ENCODE measurements at places on chromosomes 11 and 22.
A peak's percentile ranks its signal among the peaks of the same experiment; 100 is the strongest.

GRCh38 chr22:25574736-25575135 lies 10.3 kb downstream of the GRK3 start:
- no peak for DNase-seq

DNA sequence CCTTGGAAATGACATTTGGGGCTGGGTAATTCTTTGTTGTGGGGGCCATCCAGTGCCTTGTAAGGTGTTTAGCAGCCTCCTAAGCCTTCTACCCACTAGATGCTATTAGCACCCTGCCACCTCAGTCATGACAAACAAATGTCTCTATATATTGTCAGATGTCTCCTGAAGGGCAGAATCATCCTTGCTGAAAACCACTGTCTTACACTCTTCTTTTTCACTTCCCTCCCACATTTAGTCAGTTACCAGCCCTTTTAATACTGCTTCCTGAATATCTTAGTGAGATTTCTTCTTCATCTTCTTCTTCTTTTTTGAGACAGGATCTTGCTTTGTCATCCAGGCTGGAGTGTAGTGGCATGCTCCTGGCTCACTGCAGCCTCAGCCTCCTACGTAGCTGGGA lies 33.1 kb downstream of the TNRC6B start:
- DNase-seq = no peak

DNA sequence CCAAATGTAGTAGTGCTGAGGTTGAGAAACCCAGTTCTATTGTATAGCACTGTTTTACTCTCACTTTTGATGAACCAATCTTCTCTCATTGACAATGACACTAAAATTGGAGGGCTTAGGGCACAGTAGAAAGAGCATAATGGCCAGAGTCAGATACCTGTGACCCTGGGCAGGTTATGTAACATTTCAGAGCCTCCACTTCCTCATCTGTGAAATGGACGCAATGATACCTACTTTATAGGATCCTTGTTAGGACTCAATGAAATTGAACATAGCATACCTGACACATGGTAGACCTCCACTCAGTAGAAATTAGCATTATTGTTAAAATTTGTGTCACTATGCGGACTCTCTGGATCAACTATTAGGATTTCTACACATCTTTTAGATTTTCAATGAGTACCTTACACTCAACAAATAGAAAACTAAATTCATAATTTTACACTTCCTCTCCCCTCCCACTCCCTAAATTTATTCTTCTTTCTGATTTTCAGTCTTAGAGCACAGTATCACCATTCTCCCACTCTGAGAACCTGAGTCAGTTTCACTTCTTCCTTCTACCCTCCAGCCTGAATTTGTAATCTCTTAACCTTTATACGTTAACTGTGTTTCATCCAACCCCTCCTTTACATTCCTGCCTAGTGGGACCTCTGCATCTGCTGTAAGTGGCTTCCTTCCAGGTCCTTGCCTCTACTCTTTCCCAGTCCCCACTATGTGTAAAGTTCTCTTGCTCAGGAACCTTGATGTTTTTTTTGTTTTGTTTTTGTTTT lies 78.3 kb downstream of the MICAL2 start:
- no peak for DNase-seq

- DNase-seq = no peak
Measured at GRCh38 chr11:88330826-88331428, 6.6 kb downstream of the CTSC start.

GRCh38 chr22:27874764-27875163 lies 44.3 kb downstream of the PITPNB start:
- no peak for DNase-seq

DNA sequence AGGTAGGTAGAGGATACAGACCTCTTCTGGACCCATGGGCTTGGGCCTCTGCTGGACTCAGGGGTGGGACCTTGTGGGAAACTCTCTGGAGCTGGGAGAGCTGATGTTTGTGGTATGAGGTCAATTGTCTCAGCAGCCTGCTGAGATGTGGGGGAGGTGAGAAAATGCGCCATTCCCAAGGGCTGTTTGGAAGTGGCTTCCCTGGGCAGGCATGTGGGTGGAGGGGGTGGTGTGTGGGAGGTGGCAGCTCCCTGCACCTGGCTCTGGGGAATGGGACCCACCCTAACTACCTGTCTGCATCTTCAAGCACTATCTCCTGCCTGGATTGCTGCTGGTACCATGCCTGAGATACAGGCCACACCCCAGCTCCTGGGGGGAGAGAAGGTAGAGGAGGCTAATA lies 97.4 kb upstream of the THY1 start:
- DNase-seq = no peak

- no peak for DNase-seq
Measured at GRCh38 chr22:21051831-21052400, 6.2 kb downstream of the LRRC74B start.

- DNase-seq = no peak
Measured at GRCh38 chr11:15638386-15638787, 523.7 kb downstream of the INSC start.

DNA sequence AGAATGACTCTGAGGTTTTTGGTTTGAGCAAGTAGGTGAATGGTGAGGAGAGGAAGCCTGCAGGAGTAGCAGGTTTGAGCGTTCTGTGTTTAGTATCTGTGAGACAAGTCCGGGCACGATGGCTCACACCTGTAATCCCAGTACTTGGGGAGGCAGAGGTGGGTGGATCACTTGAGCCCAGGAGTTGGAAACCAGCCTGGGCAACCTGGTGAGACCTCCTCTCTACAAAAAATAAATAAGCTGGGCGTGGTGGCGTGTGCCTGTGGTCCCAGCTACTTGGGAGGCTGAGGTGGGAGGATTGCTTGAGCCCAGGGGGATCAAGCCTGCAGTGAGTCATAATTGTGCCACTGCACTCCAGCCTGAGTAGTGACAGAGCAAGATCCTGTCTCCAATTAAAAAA lies 9.7 kb upstream of the CENATAC start:
- no peak for DNase-seq

- DNase-seq = no peak
Measured at GRCh38 chr11:128828350-128828749, 38.7 kb downstream of the KCNJ1 start.

- no peak for DNase-seq
Measured at GRCh38 chr11:12185106-12185690, 74.8 kb downstream of the MICAL2 start.

DNA sequence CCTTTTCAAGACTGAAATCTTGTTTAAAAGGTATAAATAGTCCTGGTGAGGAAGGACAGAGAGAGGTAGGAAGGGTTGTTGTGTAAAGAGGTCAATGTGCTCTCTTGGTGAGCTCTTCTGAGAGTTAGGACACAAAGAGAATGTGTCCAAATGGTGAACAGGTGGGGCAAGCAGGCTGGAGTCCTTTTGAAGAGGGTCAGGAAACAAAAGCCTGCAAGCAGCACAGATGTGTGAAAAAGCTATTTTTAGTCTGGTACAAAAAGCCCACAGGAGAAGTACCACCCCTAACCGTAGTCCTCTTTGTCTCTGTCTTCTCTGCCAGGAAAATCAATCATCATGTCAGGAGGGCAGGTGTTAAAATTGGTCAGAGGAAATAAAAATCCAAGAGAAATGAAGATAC lies 54.4 kb upstream of the SYN3 start:
- no peak for DNase-seq

GRCh38 chr11:34576331-34576730 lies 44.6 kb upstream of the EHF start:
- no peak for DNase-seq

DNA sequence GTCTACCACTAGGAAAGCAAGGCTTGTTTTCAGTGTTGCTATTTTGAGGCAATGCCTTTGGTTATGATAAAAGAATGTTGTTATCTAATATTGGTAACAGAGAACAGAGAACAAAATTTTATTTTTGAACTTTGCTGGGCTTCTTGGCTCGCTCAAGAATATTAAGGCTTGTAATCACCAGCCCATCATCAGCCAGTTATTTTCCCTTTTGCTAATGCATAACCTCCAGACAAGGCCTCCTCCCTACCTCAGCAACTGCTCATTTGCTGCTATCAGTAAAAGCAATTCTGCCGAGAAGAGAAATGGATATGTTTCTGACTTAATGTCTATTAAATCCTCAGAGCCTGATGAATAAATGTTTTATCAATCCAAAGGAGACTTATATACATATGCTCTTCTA lies 8.9 kb downstream of the MTMR2 start:
- no peak for DNase-seq

DNA sequence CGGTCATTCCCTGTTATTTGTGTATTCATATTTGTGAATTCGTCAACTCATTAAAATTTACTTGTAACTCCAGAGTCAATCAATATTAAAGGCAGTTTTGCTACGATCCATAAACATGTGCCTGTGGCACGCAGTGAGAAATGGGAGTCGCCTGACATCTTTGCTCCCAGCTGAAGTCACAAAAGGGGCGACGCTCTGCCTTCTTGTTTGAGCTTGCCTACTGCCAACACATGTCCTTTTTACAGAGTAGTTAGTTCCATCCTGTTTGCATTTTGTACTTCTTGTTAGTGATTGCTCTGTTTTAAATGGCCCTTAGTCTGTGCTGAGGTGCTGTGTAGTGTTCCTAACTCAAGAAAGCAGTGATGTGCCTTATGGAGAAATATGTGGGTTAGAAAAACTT lies 305.3 kb downstream of the ETS1 start:
- DNase-seq = no peak

- peak; percentile 39 for DNase-seq
Measured at GRCh38 chr11:66546368-66546965, at the start of gene ACTN3. Gene ACTN3 (plus strand): TSS chr11:66546903. CDS start chr11:66546938, 35 bp downstream.

- no peak for DNase-seq
Measured at GRCh38 chr11:34863048-34863447, 53.1 kb downstream of the APIP start.

- no peak for DNase-seq
Measured at GRCh38 chr11:5239046-5239445, 4.8 kb upstream of the HBD start.

DNA sequence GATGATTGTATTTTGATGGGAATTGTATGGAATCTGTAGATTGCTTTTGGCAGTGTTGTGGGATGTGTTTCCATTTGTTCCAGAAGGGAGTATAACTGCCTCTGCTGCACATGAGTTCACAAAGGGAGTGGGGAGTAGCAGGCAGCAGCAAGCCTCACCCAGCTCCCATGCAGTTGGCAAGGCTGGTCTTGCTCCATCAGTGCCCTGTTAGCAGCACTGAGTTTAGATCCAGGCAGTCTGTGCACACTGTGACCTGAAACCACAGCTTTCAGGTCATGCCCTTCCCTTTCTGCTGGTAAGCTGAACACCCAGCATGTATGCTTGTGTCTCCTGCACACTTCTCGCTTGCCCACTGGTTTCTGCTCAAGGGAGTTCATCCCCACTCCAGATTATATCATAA lies 3.7 kb upstream of the NUCB2 start:
- DNase-seq = no peak

- DNase-seq = no peak
Measured at GRCh38 chr11:86912238-86912637, 43.0 kb downstream of the FZD4 start.

GRCh38 chr11:77886401-77886800 lies 65.5 kb downstream of the AAMDC start:
- no peak for DNase-seq

GRCh38 chr11:62419314-62419929 lies 589 bp downstream of the SCGB1A1 start:
- no peak for DNase-seq

DNA sequence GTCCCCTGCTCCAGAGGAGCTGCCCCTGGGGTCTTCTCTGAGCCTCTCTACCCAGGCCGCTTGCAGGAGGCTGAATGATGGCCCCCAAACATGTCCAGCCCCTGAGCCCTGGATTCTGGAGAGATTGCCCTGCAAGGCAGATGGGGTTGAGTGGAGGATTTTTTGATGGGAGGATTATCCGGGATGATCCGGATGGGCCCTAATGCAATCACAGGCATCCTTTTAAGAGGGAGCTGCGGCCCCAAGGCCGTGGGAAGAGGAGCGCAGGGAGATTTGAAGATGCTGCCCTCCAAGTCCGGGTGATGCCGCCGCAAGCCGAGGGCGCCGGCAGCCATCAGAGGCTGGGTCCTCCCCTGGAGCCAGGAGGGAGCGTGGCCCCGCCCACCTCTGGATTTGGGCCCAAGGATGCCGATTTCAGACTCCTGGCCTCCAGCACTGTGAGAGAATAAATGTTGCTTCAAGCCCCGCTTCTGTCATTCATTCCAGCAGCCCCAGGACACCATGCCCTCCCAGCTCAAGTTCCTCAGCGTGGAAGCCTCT lies 66.0 kb downstream of the WNT7B start:
- DNase-seq = no peak

DNA sequence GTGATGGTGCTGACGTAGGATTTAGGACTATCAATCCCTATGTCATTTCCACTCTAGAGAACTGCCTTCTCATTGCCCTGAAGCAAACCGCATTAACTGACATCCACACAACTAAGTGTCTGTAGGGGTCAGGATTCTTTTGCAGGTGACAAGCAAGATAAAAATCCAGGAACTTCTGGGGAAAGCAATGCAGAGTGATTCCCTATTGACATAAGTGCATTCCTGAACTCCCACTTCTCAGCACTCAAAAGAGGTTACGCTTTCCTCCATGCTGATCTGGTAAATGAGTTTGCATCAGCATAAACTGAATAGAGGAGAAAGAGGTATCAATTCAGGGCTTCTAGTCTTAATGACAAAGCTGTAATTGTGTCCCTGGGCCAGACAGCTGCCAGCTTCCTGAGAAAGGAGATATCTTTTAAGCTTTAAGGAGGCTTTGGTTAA lies 224.6 kb upstream of the ISX start:
- DNase-seq = no peak

DNA sequence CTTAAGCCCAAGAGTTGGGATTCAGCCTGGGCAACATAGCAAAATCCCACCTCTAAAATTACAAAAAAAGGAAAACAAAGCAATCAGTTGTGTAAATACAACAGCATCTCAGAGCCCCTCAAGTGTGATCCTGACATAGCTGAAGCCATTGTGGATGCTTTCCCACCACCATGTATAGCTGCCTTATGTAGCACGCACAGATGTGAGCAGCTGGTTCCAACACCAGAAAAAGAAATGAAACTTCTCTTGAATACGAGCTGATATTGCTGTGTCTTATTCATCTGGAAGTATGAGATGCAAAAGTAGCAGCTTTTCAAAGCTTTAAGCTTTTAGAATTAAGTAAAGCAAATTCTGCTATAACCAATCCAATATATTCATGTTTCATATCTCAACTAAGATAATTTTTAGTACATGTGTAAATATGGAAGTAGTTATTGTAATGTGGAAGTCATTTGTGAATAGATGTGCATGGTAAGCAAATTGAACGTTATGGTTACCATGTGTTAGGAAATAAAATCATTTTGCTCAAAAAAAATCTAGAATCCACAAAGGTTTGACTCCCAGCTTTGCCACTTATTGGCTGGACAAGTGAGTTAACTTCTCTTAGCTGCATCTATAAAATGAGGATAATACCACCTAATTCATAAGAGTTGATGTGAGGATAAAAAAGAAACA lies 63.2 kb downstream of the SGSM3 start:
- DNase-seq = no peak
